ENCODE measurements at places on chromosomes 7 and 10.

DNA sequence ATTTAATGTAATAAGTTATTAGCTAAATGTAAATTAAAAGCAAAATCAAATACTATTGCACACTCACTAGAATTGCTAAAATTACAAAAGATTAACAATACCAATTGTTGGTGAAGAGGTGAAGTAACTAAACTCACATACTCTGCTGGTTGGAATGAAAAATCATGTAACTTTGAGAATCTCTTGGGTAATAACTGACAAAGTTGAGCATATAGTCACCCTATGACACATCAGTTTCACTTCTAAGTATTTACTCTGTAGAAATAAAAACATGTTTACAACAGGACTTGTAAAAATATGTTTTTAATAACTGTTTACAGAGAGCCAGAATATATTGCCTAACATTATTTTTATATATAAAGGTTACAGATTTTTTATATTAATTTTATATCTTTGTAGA is 33.6 kb downstream of the CNTNAP2 start:
- DNase-seq, result no peak

DNA sequence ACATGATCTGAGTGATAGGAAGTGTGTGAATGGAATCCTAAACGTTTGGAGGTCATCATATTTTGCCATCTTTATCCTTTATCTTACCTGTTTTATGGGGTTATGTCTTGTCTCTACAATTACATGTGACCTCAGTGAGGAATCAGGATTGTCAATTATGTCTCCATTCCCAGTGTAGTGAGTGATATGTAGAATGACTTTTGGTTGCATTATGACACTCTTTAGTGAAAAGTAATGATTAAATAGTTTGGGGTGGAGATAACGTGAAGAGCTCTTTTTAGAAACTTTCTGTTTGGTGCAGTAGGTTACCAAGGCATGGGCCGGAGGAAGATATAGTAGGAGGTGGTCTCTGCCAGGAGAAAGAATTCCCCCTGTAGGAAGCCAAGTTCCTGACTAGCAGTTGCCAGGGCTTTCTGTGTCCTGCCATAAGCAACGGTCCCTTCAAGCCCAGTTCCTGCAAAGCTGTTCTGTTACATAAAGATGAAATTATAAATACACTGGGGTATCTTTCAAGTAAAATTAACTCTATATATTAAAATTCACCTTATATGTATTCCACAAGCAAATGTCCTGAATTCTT is 228.2 kb downstream of the NSUN6 start:
- no peak for DNase-seq

- DNase-seq, result no peak
These were observed 6.4 kb downstream of the USP54 start for GRCh38 chr10:73584737-73585136.

DNA sequence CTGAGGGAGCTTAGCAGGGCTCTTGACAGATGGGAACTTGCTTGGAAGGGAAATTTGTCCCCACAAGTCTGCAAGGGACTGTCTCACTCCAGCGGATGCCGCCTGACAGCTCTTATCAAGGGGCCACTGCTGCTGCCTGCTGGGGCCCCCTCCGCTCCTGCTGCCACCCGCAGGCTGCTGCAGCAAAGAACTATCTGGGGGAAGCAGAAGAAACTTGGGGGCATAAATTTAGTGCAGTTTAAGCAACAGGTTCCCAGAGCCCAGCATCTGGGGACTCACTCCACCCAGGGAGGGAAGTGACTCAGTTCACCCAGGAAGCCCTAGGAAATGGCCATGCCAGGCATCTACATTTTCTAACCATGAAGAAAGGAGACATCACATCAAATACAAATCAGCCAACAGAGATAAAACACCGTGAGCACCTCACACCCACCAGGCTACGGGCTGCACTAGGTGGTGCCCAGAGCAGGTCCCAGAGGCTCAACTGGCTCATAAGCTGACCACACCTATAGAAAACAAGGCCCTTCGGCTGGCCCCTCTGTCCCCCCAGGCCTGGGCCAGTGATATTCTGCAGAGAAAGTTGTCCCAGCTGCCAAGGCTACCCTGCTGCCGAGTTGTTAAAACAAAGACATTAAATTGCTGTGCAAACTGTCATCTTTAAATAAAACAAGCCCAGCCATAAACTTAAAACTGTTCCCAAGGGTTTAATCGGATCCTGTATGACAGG is 3.7 kb downstream of the RGS10 start:
- peak; percentile 43 for DNase-seq

- DNase-seq, result peak; percentile 14
These were observed 34.3 kb upstream of the DLG5 start for GRCh38 chr10:77960829-77961329.

- DNase-seq, result no peak
These were observed 132.1 kb downstream of the GALNT17 start for GRCh38 chr7:71264005-71264404.
